Cortex of kidney (tissue), 1 donor: ENCODE measurements at places on chromosomes 12 and 14.

GRCh38 chr12:22828066-22828465, 203.1 kb downstream of the ETNK1 start:
- DNase-seq, result no peak

- no peak for DNase-seq
These were observed 20.0 kb upstream of the PCNX1 start for GRCh38 chr14:70887207-70887681.

DNA sequence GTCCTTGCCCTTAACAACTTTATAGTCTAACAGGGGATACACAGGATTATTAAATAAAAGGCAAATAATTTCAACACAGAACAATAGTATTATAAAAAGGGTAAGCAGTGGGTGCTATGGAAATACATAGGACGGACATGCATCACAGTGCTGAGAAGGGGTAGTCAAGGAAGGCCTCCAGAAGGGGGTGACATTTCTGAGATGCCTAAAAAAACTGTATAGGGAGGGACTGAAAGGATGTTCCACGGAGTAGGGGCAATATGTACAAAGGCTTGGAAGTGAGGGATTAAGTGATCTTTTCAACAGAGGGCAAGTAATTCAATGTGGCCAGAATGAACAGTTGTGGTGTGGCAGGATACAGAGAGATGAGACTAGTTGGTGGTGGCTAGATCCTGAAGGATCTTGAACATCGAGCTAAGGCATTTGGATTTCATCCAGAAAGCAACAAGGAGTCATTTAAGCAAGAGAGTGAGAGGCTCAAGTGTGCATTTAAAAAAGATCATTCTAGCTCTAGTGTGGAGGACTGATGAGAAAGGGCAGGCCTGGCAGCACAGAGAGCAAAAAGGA, 8.9 kb upstream of the ATP5MC2 start:
- DNase-seq, result no peak

GRCh38 chr14:51180577-51180976, 59.5 kb upstream of the TMX1 start:
- DNase-seq, result no peak

GRCh38 chr14:92656306-92657081, 91.9 kb downstream of the LGMN start:
- DNase-seq, result no peak

DNA sequence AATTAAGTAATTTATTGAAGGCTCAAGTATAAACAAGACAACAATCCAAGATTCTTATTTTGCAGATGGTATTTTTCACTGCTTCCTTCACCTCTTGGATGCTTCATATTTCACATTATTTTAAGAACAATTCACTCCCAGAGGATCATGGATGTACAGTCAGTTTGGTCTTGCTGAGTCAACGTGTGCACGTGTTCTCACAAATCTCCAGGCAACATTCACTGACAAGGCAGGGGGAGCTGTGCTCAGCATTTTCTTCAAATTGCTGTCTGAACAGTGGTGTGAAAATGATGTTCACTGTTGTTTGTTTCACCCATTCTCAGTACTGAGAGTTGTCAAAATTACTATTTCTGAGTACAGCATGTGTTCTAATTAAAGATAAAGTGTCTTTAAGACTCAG, 118.3 kb upstream of the SLC38A4 start:
- DNase-seq, result no peak
